CD4-positive, alpha-beta T cell (primary cell): ENCODE measurements at places on chromosomes 6 and 20. TPM values are rescaled to one million over a fixed set of nuclear protein-coding genes. Genes with fewer than 3 reads are reported as not detected.

DNA sequence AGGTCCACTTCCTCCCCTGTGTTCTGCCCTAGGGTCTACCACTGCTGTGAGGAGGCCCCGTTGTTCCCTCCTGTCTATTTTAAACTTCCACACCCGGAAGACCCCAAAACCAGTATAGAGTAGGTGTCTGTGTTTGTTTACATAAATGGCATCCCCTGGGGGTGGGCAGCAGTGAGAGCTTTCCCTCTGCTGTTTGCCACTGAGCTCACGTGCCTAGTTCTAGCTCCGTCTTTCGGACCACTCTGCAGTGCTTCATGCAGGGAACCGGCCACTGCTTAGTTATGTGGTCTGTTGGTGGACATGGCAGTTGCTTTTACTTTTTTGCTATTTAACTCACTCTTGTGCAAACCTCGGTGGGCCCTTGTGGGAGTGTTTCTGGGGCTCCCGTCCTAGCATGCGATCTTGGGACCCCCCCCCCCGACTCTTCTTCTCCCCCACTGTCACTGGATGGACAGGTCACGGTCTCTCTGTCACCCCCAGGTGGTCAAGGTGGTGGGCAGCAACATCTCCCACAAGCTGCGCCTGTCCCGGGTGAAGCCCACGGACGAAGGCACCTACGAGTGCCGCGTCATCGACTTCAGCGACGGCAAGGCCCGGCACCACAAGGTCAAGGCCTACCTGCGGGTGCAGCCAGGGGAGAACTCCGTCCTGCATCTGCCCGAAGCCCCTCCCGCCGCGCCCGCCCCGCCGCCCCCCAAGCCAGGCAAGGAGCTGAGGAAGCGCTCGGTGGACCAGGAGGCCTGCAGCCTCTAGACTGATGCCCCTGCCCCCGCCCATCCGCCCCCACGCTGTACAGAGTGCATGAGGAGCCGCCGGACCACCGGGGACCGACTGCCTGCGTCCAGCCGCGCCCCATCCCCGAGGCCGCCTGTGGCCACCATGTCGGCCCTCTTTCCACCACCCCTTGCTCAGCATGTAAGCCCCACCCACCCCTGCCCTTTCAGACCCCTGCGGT is 40.9 kb downstream of the VSTM2L start:
- DNase-seq: no peak

DNA sequence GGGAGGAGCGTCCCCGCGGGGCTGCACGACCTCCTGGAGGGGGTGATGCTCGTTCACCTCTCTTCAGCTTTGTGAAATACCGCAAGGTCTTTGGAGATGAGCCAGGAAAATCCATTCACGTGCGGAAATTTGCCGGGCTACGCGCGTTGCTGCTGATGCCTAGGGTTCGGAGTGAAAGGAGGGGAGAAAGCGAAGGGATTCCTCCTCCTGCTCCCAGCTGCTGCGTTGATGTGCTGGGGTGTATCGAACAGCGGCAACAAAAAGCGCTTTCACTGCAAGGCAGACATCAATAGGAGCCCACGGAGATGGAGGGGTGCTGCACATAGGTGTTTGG is 391 bp upstream of the B3GAT2 start:
- DNase-seq: no peak

The ALDH5A1 gene
- total RNA-seq: 3.6 TPM

GRCh38 chr6:115592025-115592424 is 468.7 kb downstream of the FRK start:
- DNase-seq: no peak

DNA sequence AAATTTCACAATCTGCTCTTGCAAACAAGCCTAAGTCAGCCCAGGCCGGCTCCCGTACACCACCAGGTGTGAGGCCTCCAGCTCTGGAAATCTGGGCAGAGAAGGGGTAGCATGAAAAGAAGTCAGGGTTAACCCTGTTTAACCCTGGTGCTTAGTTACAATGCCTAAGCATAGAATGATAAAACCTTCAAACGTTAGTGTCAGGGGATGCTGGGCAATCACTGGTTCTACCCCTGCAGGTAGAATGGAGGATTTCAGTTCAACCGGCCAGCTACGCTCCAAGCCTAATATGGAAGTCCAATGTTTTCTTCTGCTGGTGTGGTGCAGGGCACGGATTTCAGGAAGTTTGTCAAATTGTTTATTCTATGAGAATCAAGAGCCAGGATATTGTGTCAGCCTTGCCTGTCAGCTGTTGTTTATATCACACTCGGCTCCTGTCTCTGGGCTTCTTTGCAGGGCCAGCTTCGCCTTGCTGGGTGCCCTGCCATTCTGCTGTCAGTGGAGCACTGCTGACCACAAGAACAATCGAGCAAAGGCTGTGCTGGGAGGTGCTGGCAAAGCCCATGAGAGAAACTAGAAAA is 20.2 kb upstream of the CD93 start:
- no peak for DNase-seq
